ENCODE measurements at places on chromosomes 1 and 21.
A peak's percentile ranks its signal among the peaks of the same experiment; 100 is the strongest.

GRCh38 chr1:105180789-105181188, 1431.1 kb downstream of the AMY1C start:
- no peak for DNase-seq

GRCh38 chr1:236514703-236515442, 8.9 kb upstream of the LGALS8 start:
- no peak for DNase-seq

- DNase-seq: no peak
Measured at GRCh38 chr1:43914576-43915525, 18.8 kb upstream of the ARTN start.

GRCh38 chr1:156477526-156478249, 22.9 kb downstream of the MEF2D start:
- DNase-seq: no peak

- no peak for DNase-seq
Measured at GRCh38 chr1:230170153-230170547, 103.1 kb downstream of the GALNT2 start.

- no peak for DNase-seq
Measured at GRCh38 chr1:23792151-23792945, 1.4 kb downstream of the LYPLA2 start.

- peak; percentile 52 for DNase-seq
Measured at GRCh38 chr1:154198756-154199562, 7.1 kb upstream of the TPM3 start.

- DNase-seq: no peak
Measured at GRCh38 chr1:55364216-55364615, 149.1 kb upstream of the USP24 start.

DNA sequence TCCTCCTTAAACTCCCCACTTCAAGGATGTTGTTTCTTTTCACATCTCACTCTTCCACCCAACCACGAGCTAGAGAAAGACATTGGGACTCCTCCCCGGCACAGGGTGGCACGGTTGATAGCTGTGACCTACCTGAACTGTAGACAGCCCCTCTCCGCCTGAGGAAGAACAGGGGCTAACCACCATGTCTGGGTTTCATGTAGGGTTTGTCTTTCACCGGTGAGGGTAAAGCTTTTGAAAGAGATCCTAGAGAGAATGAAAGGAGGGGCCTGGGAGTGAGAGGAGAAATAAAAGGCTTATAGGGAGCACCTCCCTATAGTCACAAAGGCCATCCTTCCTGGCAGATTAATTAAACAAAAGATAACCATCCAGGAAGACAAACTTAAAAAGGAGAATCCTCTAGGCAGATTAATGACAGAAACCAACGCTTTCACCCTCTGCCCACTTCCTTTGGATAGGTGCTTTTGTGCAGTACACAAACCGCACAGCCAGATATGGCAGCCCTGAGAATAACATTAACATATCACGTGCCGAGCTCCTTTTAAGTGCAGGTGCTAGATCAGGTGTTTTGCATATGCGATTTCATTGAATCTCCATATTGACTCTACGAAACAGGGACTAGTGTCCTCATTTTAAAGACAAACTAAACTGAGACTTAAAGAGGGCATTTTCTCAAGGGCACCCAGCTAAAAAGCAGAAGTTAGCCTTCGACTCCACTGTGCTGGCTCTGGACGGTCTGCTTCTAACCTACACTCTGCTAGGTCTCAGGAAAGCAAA, 178.1 kb upstream of the RUNX1 start:
- peak; percentile 70 for DNase-seq

- DNase-seq: no peak
Measured at GRCh38 chr1:168672278-168672677, 56.7 kb downstream of the DPT start.

GRCh38 chr1:207861442-207862177, 49.3 kb downstream of the CD34 start:
- peak; percentile 52 for DNase-seq

DNA sequence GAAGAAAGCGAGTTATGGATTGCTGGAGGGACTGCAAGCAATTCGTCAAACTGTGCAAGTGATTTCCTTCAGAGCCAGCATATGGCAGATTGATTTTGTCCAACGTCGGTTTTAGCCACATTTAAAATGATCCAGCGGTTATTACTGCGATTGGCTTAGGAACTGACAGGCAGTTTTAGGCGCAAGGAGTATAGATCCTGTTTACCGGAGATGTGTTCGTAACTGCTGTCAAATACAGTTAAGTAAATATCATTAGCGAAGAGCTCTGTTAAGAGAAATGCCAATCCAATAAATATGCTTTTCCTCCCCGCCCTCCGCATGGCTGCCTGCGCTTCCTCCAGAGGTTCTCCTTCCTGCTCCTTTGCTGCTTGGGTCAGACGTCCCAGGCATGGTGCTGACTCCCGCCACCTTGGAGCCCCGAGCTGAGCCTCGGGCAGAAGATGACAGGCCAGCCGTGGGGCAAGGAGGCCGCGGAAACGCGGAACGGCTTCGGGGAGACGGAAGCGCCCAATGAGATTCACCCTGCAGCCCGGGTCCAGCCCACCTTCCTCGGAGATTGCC, 9.4 kb upstream of the BARHL2 start:
- DNase-seq: no peak

DNA sequence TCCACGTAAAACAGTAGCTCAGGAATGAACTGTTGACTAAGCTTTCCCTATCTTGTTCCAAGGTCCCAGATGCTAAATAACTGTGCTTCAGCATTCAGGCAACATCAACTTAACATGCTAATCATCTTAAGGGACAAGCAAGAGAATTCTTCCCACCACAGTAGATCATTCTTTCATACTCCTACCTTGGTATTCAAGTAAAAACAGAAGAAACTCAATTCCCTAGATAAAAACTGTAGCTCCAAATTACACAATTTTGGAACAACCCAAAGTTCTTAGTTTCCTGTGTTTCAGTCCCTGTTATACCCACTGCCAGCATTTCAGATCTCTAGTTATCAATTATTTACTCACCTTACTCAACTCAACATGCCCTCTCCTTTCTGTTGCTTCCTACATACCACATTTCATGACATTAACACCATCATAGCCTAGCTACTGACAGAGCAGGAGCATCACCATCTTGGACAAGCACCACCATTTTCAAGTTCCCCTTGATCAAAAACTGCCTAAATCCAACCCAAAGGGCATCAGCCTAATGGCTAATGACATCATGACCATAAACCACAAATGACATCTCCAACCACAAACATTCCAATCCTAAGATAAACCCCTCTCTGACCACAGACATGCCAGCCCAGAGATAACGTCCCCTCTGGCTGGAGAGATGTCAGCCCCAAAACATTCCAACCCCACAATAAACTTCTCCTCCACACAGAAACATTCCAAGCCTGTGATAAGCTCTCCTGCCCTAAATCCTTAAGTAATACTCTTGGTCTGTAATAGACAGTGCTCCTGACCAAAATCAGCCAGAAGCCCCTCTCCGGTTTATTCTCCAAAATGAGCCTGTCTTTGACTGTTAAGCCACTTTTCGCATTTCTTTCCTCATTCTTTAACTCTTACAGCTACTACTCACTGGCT, 191.2 kb downstream of the RERE start:
- DNase-seq: no peak

DNA sequence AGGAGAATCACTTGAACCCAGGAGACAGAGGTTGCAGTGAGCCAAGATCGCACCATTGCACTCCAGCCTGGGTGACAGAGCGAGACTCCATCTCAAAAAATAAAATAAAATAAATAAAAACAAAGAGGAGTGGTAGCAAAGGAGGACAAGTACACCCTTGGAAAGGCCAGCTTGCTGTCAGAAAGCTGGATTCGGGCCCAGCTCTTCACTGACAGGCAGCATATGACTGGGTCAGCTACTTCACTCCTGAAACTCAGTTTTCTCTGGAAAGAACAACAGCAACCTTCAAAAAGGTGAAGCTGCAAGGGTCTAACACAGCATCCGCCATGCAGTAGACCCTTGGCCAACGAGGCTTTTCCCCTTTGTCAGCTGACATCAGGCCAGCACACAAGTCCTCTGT, 156.0 kb upstream of the TIAM1 start:
- DNase-seq: no peak

DNA sequence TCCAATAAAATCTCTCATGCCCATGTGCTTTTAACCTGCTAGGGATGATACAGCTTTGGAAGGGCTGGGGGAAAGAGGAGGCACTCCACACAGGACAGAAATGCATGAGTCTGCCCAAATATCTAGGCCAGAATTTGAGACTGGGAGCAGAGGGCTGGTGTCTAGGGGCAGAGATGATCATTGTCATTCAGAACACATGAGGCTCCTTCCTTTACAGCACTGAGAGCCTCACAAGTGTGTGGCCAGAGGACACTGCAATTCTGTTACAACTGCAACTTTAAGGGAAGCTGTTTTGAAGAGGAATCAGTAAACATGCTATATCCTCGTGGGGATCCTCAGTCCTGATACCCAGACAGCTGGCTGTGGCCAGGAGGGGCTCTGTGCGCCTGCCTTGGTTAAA, 541.3 kb downstream of the OMA1 start:
- no peak for DNase-seq

GRCh38 chr1:212481438-212481767, 48.7 kb downstream of the NENF start:
- DNase-seq: no peak

DNA sequence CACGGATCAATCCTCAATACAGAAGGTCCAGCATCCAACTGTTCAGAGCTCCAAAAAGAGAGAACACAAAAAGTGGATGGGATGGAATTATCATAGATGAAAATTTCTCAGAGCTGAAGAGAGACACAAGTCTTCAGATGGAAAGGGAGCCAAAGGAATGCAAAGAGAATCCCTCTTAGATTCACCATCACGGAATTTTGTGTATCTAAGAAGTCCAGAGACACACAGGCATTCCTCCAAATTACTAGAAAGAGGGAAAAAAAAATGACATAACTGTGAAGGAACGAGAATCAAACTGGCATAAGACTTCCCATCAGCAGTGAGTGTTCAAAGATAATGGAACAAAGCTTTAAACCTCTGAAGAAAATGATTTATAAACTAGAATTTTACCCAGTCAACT, 101.2 kb downstream of the ZSCAN20 start:
- DNase-seq: no peak

DNA sequence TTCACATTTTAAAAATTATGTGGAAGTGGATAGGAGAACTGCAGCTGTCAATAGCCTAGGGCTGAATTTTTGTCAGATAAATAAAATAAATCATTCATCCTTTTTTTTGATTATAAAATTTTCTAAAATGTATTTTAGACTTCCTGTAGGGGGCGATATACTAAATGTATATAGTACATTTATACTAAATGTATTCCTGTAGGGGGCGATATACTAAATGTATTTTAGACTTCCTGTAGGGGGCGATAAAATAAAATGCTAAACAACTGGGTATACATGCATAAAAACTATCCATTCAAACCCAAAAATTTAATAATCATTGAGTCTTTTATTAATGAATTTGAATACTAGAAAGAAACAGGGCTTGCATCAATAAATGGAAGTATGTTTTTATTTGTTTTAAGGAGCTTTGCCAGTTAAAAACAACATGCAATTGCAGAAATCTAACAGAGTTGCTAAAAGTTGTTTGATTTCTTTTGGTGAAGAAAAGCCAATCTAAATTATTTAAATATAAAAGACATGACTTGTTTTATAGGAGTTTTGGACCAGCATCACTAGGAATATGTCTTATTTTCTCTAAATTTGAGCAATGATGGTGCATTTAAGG, 31.4 kb downstream of the CLCA1 start:
- DNase-seq: peak; percentile 45

DNA sequence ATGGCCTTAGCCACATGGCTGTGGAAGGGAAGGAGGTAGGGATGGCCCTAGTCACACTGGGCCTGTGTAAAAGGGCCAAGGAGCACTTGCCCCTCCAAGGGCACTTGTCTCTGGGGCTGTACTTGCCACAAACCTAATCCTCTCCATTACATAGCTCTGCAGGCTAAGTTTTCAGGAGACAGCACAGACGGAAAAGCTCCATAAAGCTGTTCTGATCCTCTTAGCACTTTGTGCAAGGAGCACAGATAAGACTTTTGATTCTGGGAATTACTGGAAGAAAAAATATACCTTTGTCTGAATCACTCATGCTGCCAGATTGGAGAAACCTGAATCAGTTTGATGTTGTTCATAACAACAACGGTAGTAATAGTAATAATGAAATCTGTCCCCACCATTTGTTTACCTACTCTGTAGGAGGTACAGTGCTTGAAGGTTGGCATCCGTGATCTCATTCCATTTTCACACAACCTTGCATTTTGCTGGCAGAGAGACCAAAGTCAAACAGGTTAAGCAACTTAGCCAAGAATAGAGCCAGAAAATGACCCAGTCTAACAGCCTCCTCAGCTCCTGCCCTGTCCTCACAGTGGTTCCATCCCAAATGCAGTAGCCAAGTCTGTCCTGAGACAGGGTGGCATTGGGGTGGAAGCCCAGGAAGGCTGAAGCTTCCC, 207.1 kb downstream of the ROR1 start:
- no peak for DNase-seq

- no peak for DNase-seq
Measured at GRCh38 chr1:31633117-31633516, 11.6 kb downstream of the PEF1 start.

DNA sequence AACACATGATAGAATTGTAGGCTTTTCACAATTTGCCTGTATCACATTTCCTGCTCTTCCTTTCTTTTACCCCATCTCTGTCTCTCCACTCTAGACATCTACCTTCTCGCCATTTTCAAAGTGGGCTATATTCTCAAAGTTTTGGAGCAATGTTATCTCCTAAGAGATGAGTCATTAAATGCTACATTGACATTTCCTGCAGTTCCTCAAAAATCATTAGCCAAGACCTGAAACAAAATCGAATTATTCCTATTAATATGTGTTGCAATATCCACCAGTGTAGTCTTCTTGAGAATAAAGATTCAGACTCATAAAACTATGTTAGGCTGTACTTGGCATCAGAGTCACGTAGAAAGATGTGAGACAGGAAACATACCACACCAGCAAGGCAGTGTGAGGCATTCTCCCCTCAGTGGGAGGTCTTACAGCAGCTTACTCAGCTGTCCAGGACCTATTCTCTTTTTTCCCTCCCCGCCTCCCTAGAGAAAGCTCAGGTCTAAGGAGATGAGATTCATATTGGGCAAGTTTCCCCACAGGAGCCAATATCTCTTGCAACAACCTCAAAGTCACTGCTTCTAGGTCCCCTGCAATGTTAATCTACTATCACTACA, 38.8 kb downstream of the FRRS1 start:
- no peak for DNase-seq

- DNase-seq: no peak
Measured at GRCh38 chr1:42002220-42002619, 83.5 kb upstream of the HIVEP3 start.

GRCh38 chr1:74430342-74430934, 82.0 kb downstream of the LRRC53 start:
- no peak for DNase-seq

GRCh38 chr1:197557302-197557701, 218.0 kb downstream of the DENND1B start:
- no peak for DNase-seq

- no peak for DNase-seq
Measured at GRCh38 chr1:197269053-197269452, 1.0 kb downstream of the CRB1 start.

DNA sequence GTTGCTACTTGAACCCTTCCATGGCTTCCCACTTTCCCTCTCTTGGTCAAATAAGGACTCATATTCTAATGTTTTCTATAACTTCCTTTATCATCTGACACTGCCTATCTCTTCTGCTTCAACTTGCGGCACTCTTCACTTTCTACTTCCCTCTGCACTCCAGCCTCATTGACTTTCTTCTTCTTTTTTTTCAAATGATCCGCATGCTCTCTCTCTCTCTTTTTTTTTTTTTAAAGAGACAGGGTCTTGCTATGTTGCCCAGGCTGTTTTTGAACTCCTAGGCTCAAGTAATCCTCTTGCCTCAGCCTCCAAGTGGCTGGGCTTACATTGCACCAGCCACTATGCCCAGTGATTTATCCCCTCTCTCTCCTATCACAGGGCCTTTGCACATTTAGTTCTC, 7.3 kb upstream of the IL10 start:
- DNase-seq: no peak

Data from CD4-positive, alpha-beta T cell treated with Interleukin-6 at 100 ng/mL for 8 hours (primary cell).